ENCODE measurements at places on chromosomes 2 and 18.

DNA sequence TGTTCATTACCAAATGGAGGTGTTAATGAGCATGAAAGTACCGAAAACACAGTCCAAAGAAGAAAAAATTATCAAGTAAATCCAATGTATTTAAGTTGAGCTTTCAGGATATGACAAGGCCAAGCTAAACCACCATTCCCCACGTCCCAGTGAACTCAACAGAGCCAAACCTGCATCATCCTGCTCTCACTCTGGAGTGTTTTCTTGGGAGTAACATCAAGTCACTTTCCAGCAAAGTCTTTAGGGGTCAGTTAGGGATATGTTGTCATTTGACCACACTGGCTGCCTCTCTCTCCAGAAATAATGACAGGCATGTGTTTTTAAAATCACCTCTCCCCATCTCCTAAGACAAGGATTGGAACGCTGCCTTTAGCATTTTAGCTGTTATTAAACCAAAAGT, 140.5 kb downstream of the SRBD1 start:
- DNase-seq: no peak

DNA sequence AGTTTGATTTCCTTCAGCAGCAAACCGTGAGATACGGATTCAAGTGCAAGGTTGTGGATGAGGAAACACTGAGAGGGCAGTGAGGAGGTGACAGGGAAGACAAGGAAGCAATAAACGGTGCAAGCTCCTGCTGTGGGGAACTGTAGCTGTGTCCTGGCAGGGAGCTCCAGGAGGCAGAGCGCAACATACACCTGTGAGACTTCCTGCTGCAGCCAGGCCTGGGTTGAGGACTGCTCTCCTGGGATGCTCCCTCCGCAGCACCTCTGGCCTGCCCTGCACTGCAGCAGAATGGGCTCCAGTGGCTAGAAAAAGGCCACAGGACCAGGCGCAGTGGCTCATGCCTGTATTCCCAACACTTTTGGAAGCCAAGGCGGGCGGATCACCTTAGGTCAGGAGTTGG, 85.5 kb downstream of the MRO start:
- DNase-seq: no peak

DNA sequence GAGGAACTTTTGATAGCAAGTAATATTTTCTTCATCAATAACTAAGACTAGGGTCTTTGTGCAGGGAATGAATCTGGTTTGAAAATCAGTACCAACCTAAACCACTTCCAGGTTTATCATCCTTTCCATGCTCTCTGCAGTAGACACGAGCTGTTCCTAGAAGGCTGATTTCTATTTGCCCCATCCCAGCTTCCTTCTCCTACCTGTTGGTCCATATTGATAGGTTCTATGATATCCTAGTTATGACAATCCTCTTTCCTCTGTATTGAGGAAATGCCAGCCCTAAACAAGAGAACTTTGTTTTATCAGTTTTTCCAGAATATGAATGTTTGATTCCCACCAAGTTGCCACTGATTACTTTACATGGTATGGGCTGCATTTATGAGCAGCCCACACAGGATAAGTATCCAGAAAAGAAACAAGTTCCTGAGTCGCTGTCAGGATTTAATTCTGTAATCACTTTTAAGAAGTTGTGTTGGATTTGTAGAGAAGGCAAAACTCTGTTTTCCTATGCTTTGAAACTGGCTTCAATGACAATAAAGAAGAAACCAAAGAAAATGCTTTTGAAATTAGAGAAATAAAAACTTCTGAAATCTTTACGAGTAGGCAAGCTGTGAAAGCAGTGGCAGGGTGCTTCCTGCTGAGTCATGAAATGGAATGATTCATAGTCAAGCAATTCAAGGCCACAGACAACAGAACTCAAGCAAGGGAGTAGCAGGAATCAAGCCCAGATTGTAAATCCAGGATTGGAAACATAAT, 37.3 kb upstream of the TANK start:
- DNase-seq: no peak

DNA sequence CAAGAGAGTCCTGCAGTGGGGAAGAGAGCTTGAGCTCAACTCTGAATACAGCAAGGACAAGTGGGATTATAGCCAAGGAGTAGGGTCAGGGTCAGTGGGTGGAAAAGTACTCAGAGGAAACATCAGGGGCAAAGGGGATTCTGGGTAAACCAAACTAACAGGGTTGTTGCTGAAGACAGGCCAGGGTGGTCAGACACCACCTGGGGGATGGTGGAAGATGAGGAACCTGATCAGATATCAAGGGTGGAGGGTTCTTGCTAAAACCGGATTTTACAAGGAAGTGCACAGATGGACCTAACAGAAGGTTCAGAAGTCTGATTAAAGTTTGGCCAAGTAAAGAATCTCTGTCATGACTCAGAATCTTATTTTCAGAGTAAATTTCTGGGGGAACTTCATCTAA, 16.5 kb downstream of the OSBPL1A start:
- no peak for DNase-seq

- DNase-seq: no peak
Measured at GRCh38 chr18:38933322-38933721, 1367.7 kb upstream of the CELF4 start.

GRCh38 chr2:216391401-216391800, 19.1 kb upstream of the MARCHF4 start:
- no peak for DNase-seq

GRCh38 chr2:202147775-202148174, 74.7 kb downstream of the KIAA2012 start:
- no peak for DNase-seq

GRCh38 chr2:262117-262516, 1.7 kb downstream of the SH3YL1 start:
- DNase-seq: no peak

DNA sequence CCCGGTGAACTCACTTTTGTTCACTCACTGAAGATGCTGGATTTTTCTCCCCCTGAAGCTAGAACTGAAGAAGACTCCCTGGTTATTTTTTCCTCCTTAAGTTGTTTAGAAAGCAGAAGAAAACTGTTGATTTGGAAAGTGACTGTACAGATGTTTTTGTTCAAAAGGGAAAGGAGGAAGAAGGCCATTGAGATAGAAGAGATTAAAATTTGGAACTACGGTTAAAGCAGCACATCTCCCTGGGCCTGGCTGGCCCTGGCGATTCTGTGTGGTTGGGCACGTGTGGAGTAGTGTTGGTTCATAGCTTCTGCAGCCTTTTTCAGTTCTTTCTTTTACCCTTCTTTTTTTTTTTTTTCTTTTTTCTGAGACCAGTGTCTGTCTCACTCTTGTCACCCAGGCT, 109.2 kb downstream of the MAP4K4 start:
- DNase-seq: no peak

- no peak for DNase-seq
Measured at GRCh38 chr2:38723173-38723572, 28.0 kb downstream of the SRSF7 start.

DNA sequence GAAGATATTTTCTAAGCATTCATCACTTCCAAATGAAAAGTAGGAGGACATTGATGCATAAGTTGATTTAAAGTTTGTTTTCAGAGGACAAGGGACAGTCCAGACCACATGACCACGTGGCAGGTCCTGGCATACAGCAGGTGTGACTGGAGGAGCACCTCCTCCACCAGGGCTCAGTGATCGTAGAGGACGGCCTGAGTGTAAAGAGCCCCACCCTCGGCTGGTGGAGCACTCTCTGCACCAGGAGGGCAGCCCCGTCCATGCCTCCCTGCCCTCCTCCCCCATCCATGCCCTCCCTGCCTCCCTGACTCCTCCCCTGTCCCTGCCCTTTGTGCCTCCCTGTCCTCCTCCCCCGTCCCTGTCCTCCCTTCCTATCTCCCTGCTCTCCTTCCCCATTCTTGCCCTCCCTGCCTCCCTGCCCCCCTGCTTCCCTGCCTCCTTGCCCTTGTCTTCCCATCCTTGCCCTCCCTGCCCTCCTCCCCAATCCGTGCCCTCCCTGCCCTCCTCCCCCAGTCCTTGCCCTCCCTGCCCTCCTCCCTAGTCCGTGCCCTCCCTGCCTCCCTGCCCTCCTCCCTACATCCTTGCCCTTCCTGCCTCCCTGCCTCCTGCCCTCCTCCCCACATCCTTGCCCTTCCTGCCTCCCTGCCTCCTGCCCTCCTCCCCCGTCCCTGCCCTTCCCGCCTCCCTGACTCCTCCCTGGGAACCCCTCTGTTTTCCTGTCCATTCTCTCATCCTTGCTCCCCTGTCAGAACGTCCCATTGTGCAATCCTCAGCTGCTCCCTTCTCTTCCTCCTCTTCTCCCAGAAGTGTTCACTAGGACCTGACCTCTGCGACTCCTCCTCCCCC, 47.9 kb downstream of the ANKMY1 start:
- no peak for DNase-seq

DNA sequence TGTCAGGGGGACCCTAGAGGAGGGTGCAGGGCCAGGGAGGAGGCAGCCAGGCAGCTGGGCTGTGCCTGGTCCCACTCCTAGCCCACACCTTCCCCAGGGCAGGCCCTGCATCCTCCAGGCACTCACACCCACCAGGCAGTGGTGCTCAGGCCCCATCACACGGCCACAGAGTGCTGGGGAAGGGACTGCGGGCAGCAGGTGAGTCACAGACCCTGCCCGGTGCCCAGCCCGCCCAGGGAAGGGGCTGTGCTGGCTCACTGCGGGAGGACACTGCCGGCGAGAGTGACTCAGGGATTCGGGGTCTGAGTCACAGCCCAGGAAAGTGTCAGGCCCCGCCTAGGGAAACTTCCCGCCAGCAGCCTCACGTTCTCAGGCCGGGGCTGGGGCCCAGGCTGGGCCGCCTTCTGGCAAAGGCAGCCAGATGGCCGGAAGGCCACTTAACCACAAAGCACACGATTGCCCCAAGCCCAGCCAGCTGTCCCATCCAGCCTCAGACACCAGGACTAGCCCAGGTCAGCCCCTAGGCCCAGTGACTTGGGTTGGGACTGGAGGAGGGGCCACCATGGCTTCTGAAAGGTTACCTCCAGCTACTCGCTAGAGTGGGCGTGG, 42.2 kb downstream of the BIN1 start:
- peak; percentile 70 for DNase-seq

- no peak for DNase-seq
Measured at GRCh38 chr2:26000561-26001082, 18.3 kb upstream of the KIF3C start.

DNA sequence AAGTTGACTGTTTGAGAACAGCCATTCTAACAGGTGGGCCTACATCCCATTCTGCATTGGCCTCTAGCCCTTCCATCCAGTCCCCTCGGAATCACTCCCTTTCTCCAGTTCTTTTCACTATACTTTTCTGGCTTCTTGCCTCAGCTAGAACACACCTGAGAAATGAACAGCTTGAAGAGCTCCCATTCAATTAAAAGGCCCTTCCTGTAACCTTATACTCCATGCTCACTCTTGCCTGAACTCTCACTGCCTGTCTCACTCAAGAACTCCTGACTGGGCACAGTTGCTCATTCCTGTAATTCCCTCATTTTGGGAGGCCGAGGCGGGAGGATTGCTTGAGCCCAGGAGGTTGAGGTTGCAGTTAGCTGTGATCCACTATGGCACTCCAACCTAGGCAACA, 23.6 kb downstream of the CHRNA1 start:
- no peak for DNase-seq

DNA sequence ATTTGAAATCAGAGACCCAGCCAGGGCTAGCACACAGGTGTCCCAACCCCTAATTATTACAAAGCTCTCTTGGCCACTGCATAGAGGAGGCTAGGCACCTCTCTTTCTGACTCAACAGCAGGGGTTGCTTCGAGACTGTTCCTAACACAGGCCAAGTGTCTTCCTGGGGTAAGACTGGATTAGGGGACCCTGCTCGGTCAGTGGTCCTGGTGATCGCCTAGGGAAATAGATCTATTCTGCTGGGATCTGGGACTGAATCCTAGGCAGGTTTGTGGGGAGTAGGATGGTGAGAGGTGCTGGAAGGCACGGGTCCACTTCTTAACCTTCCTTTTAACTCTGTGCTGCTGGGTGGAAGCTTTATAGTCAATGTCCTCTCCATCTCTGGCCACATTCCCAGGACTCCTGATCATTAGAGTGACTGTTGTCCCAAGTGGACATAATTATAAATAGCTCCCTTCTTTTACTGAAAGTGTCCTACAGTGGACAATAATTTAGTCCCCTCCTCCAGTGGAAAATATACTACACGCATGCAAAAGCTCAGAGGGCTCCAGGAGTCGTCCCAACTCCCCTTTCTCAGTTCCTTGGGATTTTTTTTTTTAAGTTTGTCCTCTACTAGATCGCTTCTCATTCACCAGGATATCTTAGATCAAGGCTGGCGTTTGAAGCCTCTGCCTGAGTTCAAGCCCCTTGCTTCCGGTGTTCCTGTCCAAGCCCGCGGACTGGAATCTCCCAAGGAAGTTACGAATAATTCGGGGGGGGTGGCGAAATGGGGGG, 1.3 kb upstream of the TRIB2 start:
- DNase-seq: no peak

DNA sequence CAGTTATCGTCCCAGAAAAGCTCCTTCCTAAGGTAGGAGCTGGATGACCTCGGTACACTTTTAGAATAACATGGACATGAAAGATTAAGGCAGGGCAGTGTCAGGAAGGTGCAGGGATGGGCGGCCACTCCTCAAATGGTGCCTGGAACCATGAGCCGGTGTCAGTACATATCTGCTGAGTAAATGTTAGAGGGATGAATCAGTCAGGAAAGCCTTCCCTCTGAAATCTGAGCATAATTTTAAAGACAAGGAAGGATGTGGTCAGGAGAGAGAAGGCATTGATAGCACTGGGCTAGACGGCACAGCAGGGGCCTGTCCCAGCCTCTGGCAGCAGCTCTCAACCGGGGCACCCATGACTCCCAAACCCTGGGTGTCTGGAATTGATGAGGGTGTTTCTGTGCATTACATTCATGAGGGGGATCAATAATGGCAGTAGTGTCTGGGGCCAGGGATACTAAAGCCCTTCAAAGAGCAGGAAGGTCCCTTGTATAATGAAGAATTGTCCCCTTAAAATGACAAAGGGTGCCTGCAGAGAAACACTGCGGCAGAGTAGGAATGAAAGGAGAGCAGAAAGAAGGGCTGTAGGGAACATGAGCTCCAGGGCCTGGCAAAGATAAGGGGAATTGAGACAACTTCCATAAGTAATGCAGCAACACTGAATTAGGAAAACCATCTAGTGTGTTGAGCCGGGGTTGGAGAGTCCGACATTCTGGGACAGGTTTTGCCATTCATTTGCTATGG, 162.3 kb upstream of the REV1 start:
- no peak for DNase-seq

DNA sequence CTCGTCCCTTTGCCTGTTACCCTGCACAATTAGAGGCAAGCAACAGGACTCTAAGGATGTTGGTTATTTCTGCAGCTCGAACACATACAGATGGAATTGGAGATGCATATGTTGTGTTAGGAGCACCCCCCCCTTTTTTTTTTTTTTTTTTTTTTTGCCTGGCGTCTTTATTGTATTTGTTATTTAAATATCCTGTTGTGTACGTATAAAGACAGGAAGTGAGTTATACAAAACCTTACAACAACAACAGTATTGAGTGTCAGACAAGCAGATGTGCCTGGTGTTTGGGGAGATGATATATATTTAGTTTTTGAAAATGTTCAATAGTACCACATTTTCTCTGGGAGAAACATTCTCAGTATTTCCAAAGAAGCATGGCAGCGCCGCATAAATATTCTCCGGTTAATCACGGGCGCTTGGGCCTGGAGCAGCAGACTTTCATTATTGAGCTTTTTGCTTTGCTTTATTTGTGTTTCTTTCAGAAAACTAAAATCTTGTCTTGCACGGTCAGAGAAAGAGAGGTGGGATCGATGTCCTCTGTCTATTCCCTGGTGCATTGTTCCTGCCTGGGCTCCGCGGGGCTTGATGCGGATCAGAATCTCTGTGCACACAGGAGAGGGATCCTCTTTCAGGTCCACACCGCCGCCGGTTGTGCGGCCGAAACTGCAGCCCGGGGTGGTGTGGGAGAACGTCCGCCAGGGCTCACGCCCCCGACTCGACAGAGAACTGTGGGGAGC, 23.2 kb upstream of the ZNF516 start:
- DNase-seq: peak; percentile 83
